Activated CD8-positive, alpha-beta memory T cell treated with anti-CD3 and anti-CD28 coated beads for 1 hour (primary cell): ENCODE measurements at places on chromosomes 5 and 9.

DNA sequence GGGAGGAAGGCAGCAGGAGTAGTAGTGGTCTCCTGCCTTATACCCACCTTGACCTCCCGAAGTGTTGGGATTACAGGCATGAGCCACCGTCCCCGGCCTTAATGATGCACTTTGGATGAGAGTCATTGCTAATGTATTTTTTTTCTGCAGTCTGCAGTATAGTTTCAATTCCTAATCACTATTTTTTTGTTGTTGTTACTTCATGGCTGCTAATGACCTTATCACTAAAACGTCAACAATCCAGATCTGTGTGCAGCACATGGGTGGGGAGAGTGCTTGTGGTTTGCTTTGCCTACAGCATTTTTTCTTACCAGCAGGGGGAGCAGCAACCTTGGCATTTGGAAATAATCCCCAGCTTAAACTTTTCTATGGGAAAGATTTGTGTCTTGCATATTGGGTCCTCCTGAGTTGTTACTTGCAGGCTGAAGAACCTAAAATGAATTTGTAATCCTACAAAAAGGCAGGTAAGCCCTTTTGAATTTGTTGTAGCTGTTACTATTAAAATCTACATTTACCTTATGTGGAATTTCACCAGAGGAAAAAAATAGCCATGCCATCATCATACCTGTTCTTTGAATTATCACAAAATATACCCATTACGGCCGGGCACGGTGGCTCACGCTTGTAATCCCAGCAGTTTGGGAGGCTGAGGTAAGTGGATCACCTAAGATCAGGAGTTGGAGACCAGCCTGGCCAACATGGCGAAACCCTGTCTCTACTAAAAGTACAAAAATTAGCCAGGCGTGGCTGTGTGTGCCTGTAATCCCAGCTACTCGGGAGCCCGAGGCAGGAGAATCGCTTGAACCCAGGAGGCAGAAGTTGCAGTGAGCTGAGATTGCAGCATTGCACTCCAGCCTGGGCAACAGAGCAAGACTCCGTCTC lies 6.3 kb upstream of the MED7 start:
- peak; percentile 63 for DNase-seq

DNA sequence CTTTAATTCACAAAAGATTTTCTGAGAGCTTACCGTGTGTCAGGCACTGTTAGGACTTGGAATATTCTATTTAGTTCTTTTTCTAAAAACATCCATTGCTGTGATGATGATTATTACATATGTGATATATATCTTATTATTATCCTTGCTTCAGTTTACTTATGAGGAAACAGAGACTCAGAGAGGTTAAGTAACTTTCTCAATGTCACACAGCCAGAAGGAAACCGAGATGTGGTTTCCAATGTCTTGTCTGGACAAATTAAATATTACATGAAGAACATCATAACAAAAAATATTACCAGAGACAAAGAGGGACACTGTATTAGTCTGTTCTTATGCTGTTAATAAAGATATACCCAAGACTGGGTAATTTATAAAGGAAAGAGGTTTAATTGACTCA lies 125.5 kb upstream of the DAP start:
- no peak for DNase-seq

- DNase-seq = no peak
Observed at GRCh38 chr5:103668281-103668680, 105.7 kb upstream of the NUDT12 start.

DNA sequence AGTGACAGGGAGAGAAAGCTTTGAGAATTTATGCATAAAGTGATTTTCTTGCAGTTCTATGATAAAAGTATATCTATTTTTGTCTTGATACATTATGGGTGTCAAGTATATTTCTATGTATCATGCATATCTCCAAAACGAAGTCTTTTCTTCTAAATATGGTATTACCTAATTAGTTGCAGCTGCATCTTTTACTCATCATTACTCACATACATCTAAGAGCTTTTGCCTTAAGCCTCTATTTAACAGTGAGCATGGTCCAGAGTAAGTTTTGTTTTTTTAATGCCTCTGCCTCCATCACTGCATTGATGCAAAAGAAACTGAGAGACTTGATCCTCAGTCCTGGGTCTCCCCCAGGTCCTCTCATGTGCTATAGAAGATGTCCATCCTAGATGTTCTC lies 40.0 kb upstream of the SMC5 start:
- no peak for DNase-seq

DNA sequence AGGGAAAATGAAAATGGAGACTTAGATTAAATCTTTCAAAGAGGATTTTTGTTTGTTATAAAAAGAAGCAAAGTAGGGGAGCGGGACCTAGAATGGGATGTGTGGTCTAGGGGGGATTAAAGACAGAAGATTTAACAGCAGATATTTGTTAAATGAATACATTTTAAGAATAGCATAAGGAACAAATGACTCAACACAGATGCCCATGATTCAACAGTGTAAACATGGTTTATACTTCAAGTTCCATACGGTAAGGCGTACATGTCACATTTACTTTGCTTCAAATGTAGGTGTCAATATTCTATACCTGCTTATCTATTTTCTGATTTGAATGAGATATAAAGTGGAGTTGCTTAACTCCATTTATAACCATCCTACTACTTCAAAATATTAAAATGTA lies 1.5 kb downstream of the TICAM2 start:
- no peak for DNase-seq

DNA sequence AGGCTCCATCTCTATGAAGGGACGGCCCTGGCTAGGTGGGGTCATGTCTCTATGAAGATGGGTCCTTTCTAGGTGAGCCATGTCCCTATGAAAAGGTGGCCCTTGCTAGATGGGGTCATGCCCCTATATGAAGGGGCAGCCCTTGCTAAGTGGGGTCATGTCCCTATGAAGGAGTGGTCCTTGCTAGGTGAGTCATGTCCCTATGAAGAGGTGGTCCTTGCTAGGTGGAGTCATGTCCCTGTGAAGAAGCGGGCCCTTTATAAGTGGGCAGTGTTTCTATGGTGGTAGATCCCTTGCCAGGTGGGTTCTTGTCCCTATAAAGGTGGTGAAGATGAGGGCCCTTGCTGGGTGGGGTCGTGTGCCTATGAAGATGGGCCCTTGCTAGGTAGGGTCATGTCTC lies 283.0 kb upstream of the IRX2 start:
- DNase-seq = no peak

DNA sequence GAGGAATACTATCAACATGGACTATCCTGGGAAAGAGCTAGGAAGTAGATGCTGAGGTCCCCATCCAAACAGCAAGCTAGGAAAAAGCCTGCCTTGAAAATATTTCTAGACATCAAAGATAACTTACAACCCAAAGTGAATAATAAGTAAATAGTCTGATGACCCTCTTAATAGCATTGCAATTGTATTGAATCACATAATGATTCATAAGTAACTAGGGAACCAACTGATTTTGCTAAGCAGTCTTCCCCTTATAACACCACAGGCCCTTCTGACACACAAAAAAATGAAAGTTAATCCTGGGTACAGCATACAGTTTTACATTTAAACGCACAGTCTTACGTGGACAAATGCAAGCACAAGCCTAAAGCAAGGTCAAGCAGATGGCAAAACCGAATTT lies 199.3 kb downstream of the RFK start:
- DNase-seq = no peak

GRCh38 chr9:137721899-137722298 lies 103.1 kb downstream of the EHMT1 start:
- DNase-seq = no peak

GRCh38 chr9:123296174-123296573 lies 27.8 kb upstream of the STRBP start:
- DNase-seq = no peak

GRCh38 chr5:84437673-84438315 lies 53.1 kb upstream of the EDIL3 start:
- no peak for DNase-seq

- no peak for DNase-seq
Observed at GRCh38 chr5:171312129-171312974, 3.3 kb downstream of the TLX3 start.

DNA sequence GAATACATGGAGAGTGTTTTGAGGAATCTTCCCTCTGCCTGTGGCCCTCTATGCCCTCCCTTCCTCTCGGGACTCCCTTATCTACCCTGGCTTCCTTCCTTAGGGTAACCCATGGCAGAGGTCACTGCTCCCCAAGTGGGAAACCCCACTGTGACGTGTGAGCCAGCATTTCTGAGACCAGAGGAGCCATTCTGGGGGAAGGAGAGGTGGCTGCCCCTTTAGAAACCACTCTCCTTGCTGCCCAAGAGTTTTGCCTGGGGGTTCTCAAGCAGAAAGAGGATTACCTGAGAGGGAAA lies 23.1 kb downstream of the CCNJL start:
- no peak for DNase-seq

GRCh38 chr9:4016789-4017188 lies 283.1 kb downstream of the GLIS3 start:
- no peak for DNase-seq

DNA sequence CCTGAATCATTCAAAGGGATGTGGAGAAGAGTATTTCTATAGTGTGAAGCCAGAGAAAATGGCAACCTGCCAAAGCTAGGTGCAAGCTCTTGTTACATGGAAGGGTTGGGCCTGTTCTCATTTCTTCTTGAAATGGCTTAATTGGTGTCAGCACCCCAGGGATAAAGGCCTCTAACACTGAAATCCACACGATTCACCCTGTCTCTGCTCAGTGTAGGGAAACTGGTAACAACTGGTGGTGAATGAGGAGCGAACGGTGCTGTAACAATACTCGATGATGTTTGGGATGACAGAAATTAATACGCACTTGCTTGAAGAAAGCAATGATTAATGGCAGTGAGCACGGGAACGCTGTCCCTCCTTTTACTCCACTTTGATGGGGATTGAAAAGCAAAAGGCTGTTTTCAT lies 16.2 kb downstream of the PBX3 start:
- no peak for DNase-seq

- DNase-seq = no peak
Observed at GRCh38 chr5:146698651-146699050, 179.9 kb downstream of the PPP2R2B start.

GRCh38 chr5:63323926-63324325 lies 638.3 kb downstream of the HTR1A start:
- DNase-seq = no peak

- DNase-seq = no peak
Observed at GRCh38 chr5:157571357-157571827, 4.2 kb downstream of the ADAM19 start.

GRCh38 chr5:18507114-18507513 lies 872.9 kb downstream of the TAF11L14 start:
- DNase-seq = no peak

- no peak for DNase-seq
Observed at GRCh38 chr5:4874097-4874496, 266.0 kb upstream of the ADAMTS16 start.

GRCh38 chr5:150948539-150948938 lies 43.8 kb upstream of the ZNF300 start:
- no peak for DNase-seq

DNA sequence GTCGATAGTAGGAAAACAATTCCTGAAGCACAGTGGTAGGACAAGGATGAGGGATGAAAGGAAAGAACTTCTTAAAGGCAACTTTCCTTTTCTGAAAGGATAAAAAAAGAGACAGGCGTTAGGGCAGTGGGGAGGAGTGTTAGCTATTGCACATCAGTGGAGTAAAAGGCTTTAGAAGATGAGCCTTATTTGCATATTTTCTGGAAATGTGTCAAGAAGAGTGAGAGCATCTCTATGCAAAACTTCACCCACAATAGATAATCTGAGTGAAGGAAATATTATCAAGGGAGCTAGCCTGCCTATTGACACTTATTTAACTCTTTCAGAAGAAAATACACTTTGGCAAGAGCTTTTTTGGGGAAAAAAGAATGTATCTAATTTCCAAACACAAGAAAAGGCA lies 151.6 kb downstream of the MACIR start:
- no peak for DNase-seq

DNA sequence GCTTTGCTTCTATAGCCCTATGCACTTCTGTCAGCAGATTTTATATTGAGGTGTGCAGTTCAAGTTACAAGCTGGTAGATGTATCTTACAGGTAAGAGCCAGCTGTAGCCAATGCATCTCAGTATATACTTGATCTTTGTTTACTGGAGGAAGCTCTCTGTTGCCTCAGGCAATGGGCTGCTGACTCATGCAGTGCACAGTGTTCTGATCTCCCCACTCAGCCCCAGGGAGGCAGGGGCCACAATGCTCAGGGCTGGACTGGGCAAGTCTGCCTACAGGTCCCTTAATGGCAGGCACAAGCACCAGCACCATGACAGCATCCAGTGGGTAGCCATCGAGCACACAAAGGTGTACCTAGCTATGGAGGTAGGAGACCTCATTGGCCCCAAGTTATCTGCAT lies 178.8 kb upstream of the CDH10 start:
- no peak for DNase-seq

- DNase-seq = no peak
Observed at GRCh38 chr5:65017636-65018035, 248.9 kb downstream of the CWC27 start.

GRCh38 chr9:12414514-12414913 lies 278.7 kb upstream of the TYRP1 start:
- DNase-seq = no peak

- DNase-seq = no peak
Observed at GRCh38 chr5:71830681-71831539, 111.8 kb downstream of the CARTPT start.

GRCh38 chr5:110179321-110179720 lies 489.6 kb downstream of the MAN2A1 start:
- no peak for DNase-seq
